ENCODE measurements at places on chromosomes 7 and 10. TPM values are rescaled to one million over a fixed set of nuclear protein-coding genes. Genes with fewer than 3 reads are reported as not detected.

The PCLO gene
- 1.2 TPM for total RNA-seq

The ANLN gene
- total RNA-seq = 49.7 TPM

The ADAMTS14 gene
- 0.14 TPM for total RNA-seq

The PDGFA gene
- total RNA-seq = 31.2 TPM

The ADRA2A gene
- total RNA-seq = not detected
